ENCODE measurements at places on chromosomes 12 and 14.

DNA sequence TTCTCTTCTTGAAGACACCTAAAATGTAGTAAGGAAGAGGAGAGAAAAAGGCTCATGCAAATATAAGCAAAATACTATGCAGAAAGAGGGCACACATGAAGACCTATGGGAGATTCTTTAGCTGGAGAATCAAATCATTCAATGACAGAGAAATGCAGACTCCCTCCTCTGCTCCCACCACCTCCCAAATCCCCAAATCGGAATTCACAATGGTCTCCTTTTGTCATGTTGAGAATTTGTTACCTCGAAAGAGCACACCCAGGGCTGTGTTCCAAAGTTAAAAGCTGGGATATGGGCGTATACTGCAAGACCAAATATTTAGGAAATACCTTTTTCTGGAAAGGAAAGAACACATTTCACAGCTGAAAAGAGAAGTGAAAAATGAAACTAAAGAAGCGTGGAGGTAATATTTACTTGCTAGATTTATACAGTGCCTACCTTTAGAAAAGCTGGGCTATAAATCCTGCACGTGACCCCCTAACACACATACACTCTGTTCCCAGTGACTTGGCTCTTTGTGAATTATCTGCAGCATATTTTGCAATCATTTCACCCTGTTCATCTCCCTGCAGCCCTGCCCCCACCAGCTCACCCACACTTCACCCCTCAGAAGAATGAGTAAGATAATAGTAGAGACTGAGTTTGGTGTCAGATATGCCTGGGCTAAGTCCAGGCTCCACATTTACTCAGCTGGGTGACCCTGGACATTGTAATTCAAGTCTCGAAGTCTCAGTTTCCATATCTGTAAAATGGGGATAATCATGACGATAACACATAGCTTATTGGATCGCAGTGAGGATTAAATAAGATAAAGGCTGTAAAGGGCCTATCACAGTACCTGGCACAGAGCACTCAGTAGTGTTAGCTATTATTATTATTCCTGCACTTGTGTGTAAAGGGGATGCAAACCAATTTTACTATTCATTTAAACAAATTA lies 2.9 kb upstream of the CACNA1C start:
- no peak for DNase-seq

DNA sequence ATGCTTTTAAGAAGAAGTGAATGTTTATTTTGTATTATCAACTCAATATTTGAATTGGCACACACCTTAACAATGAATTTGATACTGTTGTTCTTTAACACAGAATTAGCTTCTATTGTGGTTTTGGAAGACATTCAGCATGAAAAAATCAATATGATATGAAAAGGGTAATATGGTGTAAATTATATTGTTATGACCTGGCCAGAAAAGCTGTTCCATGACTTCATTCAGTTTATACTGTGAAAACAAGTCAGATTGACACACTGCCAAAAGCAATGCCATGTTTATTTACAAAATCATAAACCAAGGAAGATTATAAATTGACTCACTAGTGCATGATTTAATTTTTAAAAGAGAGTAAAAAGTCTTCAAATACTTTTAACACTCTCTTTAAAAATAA lies 851.4 kb upstream of the SEL1L start:
- DNase-seq = no peak

- no peak for DNase-seq
These were observed 66.3 kb upstream of the PLEKHG3 start for GRCh38 chr14:64637735-64638473.

DNA sequence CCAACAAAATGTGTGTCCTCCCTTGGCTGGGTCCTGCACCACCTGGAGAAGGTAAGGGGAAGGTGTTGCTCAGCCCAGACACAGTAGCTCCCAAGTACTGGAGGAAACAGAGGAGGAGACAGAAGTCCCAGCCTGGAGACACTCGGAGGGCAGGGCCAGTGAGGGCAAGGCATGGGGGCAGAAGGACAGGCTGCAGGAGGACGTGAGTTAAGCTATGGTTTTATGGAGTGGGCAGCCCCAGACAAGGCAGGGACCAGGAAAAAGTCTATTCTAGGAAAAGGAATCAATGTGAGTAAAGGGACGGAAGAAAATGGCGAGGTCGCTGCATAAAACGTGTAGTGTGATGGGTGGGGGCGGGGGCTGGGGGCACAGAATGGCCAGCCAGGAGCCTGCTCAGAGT lies 210.1 kb upstream of the DIO3 start:
- DNase-seq = no peak

DNA sequence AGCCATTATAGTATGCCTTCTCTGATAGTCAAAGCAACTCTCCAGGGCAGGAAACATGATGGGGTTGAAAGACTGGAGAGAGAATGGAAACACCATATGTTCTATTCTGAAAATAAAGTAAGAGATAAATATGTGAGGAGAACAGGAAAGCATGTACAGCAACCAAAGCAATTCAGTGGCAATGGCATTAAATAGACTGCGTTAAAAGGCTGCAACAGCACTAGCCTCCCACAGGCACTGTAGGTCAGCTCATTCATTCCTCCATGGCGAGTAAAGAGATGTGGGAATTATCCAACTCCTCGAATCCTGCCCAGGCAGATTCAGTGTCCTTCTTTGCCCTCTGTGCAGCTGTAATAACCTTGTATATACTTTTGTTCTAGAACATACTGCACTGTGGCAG lies 43.8 kb downstream of the ANO6 start:
- no peak for DNase-seq
